ENCODE measurements at places on chromosomes 12 and 14.

DNA sequence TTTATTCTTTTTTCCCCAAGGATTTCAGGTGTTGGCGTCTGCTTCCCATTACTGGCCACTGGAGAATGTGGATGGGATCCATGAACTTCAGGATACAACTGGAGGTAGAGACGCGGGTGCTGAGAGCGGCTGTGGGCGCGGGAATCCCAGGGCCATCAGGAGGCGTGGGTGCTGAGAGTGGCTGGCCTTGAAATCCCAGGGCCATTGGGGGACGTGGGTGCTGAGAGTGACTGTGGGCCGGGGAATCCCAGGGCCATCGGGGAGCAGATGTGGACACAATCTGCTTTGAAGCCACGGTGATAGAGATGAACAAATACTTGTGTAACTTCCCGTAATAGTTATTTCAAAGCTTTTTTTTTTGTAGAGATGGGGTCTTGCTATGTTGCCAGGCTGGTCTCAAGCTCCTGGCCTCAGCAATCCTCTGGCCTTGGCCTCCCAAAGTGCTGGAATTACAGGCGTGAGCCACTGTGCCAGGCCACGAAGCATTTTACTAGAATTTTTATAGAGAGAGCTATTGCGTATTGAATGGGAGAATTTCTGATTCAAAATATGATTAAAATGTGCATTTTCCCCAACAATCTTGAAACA is 12.8 kb downstream of the ADGRD1 start:
- no peak for DNase-seq

DNA sequence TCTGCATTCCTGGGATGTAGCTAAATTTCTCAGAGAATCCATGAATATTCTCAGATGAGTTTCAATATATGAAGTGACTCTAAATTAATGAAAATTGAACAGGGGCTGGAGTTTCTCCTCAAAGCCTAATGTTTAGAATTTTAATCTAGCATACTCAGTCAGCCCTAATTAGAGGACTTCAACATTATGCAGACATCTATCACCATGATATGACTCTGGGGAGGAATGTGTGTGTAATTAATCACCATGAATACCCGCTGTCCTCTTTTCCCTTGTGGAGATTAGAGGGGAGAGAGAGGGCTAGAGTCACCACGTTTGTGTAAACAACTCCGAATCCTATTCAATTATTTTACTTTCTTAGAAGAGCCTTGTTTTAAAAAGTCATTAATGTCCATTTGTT is 698.6 kb upstream of the MDGA2 start:
- DNase-seq = no peak

- DNase-seq = no peak
These were observed 33.9 kb upstream of the CDKN3 start for GRCh38 chr14:54362759-54363437.

DNA sequence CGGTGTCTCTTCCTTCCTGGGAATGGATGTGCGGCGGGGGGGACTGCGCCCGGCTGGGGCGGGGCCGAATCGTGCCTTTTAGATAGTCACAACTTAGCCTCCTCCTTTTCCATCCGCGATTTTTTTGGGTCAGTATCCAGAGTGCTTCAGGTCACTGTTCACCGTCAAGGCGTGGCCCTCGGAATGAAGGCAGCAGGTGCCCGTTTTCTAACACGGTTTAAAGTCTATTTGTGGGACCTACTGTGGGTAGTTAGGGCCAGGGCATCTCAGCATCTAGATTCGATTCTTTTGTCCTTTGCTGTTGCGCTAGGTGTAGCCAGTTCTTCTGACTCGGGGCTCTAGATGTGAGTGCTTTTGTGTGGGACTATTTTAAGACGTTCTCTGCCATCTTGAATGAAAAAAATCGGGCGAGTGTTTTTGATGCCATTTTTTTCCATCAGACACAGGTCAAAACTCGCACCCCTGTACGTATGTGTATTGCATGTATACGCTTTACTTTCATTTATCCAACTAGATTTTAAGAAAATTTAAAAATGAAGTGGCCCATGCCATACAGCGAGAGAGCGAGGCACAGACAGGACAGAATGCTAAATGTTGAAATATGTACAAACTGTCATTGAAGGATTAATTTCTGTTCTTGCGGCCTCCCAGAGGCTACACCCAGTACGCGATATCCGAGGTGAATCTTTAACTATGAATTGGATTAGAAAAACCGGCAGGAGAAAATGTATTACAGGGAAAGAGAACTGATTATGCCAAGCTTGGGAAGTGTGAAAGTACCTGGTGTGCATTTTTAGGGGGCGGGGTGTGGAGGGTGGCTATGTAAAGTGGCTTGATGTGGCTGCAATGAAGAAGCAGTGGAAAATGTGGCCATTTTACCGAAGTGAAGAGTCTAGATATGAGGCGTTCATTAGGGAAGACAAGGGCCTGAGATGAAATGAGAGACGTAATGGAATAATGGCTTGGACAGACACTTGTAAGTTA is 835 bp downstream of the VEZT start:
- DNase-seq = peak; percentile 29

DNA sequence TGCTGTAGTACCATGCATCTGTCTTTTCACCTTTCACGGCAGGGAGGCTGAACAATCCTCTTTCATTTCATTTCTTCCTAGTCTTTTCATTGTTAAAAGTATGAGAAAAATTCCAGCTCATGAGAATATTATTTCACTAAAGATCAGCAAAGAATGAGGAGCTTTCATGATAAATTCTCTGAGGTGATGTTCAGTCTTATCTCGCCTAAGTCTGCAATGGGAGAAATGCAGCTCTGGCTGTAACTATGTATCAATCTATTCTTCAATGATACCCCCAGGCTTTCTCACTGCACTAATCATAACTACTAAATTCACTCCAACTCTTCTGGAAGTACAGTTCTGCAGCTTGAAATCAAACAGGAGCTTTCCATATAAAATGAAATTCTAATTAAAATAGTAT is 15.7 kb downstream of the FOXG1 start:
- no peak for DNase-seq

DNA sequence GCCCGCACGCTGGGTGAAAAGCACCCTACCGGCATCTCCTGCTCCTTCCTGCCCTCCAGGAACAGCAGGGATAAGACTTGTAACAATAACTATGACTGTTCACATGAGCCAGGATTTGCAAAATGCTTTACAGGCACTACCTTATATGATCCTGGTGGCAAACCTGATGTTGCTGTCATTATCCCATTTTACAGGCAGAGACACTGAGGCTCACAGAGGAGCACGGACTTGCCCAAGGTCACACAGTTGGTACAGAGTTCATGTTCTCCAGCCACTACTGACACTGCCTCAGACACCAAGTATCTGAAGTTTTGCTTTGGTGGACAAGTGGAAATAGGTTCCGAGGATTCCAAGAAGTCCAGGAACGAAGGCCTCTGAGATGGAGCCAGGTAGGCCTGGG is 22.6 kb downstream of the GLTP start:
- DNase-seq = no peak

DNA sequence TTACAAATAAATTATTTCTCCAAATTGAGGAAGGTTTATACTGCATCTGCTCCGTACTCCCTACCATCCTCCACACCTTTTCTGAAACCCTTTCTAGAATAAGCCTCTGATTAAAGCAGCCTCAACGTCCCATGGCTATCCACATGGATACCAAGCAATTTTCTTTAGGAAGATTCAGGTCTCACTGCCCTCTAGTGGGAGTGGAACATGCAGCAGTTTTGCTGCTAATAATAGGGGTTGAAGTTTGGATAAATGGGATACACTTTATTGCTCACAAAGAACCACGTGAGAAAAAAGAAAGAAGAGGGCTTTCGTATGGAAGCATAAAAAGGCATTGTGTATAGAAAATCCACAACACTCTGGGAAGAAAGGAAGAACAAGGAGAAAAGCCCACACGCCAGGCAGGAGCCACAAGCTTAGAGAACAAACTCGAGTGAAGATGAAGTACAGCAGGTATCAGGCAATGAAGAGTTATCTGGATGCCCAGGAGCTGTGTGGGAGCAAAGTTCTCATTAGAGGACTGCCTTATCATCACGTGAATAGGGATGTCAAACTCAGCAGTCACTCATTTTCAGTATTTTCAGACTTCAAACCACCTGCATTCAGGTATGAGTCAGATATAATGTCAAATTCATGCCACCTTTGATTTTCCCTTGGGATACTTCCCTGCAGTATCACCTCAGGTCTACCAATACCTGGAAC is 45.8 kb downstream of the CCER1 start:
- DNase-seq = no peak

DNA sequence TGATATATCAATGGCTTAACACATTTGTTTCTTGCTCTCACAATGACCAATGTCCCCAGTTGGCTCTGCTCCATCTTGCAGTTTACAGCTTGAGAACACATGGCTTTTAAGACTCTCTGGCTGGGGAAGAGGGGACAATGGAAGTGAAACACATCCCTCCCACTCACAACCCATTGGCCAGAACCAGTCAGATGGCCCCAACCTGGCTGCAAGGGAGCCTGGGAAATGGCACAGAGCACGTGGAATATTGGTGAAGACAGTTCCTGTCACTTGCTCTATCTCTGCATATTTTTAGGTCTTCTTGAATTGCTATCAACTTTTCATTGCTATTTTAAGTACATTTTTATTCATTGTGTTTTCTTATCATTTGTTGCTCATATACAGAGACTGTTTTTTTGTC is 345.4 kb downstream of the MED13L start:
- DNase-seq = no peak

- no peak for DNase-seq
These were observed 269.6 kb upstream of the CRY1 start for GRCh38 chr12:107362960-107363359.

- no peak for DNase-seq
These were observed 144.6 kb downstream of the ITPR2 start for GRCh38 chr12:26688344-26688904.

GRCh38 chr14:99534863-99535262 is 53.7 kb downstream of the CCNK start:
- DNase-seq = no peak

DNA sequence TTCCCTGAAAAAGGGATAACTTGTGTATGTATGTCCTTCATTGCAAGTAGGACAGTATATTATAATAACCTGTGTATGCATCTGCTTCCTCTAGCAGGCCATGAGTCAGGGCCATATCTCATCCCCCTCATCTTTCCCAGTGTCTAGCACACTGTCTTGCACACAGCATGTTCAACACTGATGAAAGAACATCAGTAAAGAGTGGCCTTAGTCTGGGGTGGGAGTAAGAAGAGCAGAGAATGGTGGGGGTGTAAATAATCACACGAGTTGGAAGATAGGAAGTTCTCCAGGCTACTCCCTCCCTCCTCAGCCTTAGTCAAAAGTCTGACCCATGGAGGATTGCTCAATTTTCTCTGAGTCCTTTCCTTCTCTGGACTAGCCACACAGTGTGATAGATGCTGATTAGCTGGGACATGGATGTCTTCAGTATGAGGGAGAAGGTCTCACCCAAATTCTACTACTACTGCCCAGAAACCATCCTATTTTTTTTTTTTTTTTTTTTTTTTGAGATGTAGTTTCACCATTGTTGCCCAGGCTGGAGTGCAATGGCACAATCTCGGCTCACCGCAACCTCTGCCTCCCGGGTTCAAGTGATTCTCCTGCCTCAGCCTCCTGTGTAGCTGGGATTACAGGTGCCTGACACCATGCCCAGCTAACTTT is 14.6 kb upstream of the SP1 start:
- DNase-seq = no peak

- no peak for DNase-seq
These were observed 109.1 kb downstream of the SEC23A start for GRCh38 chr14:38993981-38994380.

GRCh38 chr14:32896979-32897697 is 41.5 kb upstream of the NPAS3 start:
- DNase-seq = no peak

- no peak for DNase-seq
These were observed 17.7 kb downstream of the DPF3 start for GRCh38 chr14:72876005-72876709.

- DNase-seq = no peak
These were observed 31.9 kb upstream of the ZFP36L1 start for GRCh38 chr14:68824517-68825347.

DNA sequence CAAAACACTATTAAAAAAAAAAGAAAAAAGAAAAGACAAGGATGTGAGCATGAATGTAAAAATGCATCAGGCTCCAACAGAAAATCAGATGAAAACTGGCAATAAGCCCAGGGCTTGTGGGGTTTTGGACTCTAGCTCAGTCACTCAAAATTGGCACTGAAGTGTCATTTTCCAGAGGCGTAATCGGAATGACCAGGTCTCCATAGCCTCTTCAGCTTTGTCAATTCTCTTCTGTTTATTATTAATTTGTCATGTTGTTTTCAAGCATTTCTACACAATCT is 137.2 kb upstream of the TRHDE start:
- DNase-seq = no peak

DNA sequence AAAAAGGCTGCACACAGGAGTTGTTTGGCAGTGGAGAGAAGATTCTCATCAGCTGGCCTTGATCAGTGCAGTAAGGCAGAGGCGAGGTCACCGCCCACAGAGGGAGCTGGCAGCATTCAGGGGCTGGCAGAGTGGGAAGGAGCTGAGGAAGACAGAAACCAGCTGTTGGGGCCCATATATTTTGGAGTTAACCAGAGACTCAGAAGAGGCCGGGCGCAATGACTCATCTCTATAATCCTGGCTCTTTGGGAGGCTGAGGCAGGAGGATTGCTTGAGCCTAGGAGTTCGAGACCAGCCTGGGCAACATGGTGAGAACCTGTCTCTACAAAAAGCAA is 17.7 kb downstream of the SMCO2 start:
- no peak for DNase-seq

DNA sequence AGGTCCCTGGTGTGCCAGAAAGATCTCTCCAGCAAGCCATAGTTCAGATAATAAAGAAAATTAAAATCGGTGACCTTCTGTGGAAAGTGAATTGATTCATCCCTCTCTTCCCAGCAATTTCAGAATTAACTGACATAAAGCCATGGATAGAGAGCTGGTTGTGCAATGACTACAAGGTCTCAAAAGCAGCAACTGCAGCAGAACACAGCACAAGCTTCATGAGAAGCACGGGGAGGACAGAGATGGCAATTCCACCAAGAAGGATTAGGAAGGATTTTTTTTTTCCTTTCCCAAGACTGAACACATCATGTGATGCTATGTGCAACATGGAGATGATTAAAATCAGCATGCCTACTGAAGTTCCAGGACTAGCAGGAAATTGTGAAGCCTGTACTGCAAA is 154.9 kb upstream of the PLEKHG7 start:
- DNase-seq = no peak

DNA sequence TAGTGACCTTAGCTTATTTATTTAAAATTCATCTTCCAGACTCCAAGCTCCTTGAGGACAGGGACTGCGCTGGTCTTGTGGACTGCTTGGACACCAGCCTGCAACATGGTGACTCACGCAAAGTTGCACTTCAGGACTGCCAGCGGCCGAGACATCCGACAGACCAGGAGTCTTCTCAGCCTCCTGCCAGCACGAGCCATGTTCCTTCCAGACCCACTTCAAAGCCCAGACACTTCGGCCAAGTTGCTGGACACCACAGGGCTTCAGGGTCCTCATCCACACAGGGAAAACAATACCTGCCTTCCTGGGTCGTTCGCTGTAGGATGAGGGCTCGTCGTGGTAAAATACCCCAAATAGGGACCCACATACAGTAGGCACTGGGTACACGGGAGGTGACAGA is 88.7 kb downstream of the BCL11B start:
- DNase-seq = no peak

GRCh38 chr12:128978067-128978466 is 124.8 kb downstream of the GLT1D1 start:
- no peak for DNase-seq
